NCI-H510A (cell line): ENCODE measurements at places on chromosomes 5 and 9.

- no peak for DNase-seq
Observed at GRCh38 chr5:132479111-132479951, 11.2 kb downstream of the IRF1 start.

GRCh38 chr9:81902196-81902595, 26.0 kb upstream of the SPATA31D4 start:
- DNase-seq: no peak

DNA sequence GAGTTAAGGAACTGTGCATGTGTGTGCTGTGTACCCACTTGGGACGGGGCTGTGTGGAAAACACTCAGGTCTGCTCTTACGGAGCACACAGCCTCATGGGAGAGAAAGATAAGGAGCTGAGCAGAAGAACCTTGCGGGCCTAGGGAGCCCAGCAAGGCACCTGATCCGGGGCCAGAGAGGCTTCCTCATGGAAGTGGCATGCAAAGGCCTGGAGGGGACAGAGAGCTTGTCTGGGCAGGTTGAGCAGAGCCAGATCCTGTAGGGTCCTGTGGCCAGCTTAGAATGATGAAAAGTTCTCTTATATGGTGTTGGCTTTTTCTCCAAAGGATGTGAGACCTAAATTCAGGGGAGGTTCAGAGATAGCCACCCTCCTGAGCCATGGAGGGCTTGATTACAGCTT, 45.2 kb downstream of the NEK6 start:
- DNase-seq: no peak

DNA sequence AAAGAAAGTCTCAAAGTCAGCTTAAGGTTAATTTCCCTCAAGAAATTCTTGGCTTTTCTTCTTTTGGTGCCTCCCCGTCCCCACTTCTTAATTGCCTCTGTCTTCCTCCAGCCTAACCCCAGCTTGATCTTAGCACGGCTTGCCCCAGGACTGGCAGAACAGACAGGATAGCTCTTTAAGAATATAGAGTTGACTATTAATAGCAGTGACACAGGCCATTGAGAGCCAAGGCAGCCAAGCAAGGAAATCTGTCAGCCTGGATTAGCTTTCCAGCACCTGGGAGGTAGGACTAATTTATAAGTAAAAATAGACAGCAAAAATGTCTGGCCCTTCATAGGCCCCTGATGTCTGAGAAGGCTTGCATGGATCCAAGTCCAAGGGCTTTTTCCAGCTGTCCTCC, 384.6 kb upstream of the SLC30A5 start:
- no peak for DNase-seq

- DNase-seq: no peak
Observed at GRCh38 chr9:109035684-109036423, 22.6 kb upstream of the CTNNAL1 start.

GRCh38 chr9:127262602-127263001, 2.0 kb upstream of the GARNL3 start:
- DNase-seq: no peak

- DNase-seq: peak; percentile 22
Observed at GRCh38 chr9:108363311-108363710, 492.5 kb downstream of the ACTL7B start.
